ENCODE measurements at places on chromosomes 5 and 9. TPM values are rescaled to one million over a fixed set of nuclear protein-coding genes. Genes with fewer than 3 reads are reported as not detected.

DNA sequence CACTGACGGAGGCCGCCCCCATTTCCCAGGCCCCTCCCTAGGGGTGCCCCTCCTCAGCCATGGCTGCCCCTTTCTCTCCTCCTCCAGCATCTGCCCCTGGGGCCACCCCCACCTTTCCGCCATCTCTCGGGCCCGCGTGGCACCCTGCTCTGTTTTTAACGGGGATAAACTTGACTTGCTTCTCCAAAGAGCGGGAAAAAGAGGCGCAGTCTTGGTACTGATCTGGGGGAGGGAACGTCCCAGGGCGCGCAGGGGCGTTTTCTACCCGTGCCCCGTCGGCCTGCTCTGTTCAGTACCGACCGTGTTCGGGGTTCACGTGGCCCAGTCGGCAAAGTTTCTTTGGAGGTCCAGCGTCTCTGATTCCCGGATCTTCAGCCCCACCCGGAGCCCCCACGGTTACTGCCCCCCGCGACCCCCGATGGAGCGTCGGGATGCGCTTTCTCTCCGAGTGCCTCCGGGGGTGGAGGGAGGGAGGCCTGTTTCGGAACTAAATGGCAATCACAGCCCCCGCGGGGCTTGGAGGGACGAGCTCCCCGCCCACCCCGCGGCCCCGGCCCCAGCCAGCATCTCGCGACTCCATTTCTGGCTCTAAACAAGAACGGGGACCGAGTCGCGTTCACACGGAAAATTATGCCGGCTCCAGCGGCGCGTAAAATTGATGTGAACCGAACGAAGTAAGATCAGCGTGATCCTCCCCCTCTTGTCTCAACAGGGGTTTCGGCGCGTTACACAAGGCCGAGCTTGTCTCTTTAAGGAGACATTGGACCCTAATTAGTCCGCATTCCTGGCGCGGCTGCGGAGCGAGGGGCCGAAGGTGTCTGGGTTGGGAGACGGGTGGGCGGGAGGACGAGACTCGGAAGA lies 1.1 kb upstream of the TLE4 start:
- peak; percentile 64 for DNase-seq

- DNase-seq = no peak
Observed at GRCh38 chr9:91815896-91816295, 134.1 kb downstream of the ROR2 start.

DNA sequence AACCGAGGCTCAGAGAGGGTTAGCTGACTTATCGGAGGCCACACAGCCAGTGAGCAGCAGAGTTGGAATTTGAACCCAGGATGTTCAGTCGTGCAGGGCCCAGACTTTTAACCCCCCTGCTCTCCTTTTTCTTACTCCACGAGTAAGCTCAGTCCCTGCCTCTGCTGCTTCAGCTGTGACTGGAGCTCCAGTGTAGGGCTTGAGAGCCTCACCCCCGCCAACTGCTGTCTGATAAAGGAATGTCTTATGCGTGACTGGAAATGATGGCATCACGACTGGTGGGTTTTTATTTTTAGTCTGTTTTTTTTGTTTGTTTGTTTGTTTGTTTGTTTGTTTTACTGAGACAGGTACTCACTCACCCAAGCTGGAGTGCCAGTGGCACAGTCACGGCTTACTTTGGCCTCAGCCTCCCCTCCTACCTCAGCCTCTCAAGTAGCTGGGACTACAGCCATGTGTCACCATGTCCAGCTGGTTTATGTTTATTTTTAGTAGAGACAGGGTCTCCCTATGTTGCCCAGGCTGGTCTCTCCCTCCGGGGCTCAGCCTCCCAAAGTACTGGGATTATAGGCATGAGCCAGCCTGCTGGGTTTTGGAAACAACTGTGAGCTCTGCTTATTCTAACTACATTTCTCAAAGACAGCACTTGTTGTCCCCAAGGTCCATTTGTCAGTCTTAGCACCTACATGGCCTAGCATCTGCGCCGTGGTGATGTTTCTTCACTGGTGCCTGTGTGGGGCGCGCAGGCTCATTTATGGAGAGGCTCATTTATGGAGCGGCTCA lies 52.5 kb upstream of the NCS1 start:
- DNase-seq = no peak

- no peak for DNase-seq
Observed at GRCh38 chr5:159414021-159414420, 83.7 kb upstream of the IL12B start.

DNA sequence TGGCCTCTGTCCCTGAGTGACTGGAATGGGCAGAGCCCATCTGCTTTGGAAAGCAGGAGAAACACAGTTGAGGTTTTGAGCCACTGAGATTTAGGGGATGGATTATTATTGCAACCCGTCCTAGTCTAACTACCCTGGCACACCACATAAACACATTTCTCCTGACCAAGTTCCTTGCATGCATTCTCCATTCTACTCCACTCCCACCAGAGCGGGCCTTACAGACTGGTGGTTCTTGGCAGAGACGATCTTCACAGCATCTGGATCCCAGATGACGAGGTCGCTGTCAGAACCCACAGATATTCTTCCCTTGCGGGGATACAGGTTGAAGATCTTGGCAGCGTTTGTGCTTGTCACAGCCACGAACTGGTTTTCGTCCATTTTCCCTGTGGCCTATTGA lies 111.0 kb downstream of the DPYSL3 start:
- no peak for DNase-seq

The WNT8A gene
- 1.1 TPM for total RNA-seq

The ANKRD20A1 gene
- total RNA-seq = 0.54 TPM

The CBY3 gene
- total RNA-seq = 1.3 TPM
